ENCODE measurements at places on chromosomes 7 and 10.

DNA sequence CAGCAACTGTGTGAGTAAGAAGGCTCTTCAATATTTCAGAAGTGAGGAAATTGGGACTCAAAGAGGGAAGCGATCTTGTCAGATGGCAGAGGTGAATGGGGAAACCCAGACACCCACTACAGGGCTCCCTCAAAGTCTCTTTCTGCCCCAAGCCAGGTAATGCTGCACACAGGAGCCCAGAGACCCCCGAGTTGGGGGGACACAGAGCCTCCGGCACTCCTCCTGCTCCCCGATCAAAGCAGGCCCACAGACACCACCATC, 139.4 kb downstream of the TNS3 start:
- no peak overlapping the region for H3K27ac ChIP-seq
- H3K27me3 ChIP-seq: no peaks in the 10 kb centered on the region
- H3K36me3 ChIP-seq: no peaks in the 10 kb centered on the region

GRCh38 chr7:11623093-11623678, 208.8 kb downstream of the THSD7A start:
- no peak overlapping the region for H3K27ac ChIP-seq
- no peak for DNase-seq
- H3K27me3 ChIP-seq: no peaks in the 10 kb centered on the region
- no peaks in the 10 kb centered on the region for H3K4me1 ChIP-seq

DNA sequence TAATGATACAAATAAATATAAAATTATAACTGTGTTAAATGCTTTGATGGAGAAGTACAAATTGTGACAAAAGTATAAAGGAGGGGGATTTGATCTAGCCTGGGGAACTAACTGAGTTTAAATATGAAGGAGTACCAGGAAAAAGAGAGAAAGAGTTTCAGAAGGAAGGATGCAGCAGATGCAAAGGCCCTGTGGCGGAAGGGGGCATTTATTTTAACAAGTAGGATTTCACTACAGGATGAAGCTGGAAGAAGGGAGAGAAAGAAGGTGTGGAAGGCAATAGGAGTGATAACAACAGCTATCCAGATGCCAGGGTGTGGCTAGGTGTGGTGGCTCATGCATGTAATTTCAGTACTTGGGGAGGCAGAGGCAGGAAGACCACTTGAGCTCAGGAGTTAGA, 55.8 kb downstream of the AKR1B1 start:
- no peaks in the 10 kb centered on the region for H3K4me1 ChIP-seq
- no peaks in the 10 kb centered on the region for H3K27me3 ChIP-seq
- H3K36me3 ChIP-seq: no peaks in the 10 kb centered on the region
- H3K27ac ChIP-seq: no peak overlapping the region
- no peak overlapping the region for H3K4me3 ChIP-seq

- peaks cover 14% of the 10 kb centered on the region for H3K36me3 ChIP-seq
- H3K27ac ChIP-seq: no peak overlapping the region
- no peak overlapping the region for H3K4me3 ChIP-seq
- no peak for DNase-seq
- no peaks in the 10 kb centered on the region for H3K4me1 ChIP-seq
Measured at GRCh38 chr10:73758704-73759511, 14.7 kb downstream of the SEC24C start.

DNA sequence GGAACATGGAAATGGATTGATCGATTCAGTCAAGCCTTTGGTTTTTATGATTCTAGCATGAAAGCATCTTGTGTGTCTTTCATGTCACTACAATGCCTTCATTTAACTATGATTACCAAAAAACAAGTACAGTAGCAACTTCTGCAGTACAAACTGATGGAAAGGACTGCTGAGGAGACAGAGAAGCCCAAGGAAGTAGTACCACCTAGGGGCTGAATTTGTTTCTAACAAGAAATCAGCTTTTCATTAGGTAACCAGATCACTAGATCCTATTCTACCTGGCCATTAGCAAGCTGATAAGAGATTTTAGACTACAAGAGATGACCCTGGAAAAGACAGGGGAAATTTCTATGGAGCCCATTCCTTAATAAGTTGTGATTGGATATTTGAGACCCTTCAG, 3.2 kb upstream of the IFIT1 start:
- no peaks in the 10 kb centered on the region for H3K36me3 ChIP-seq

DNA sequence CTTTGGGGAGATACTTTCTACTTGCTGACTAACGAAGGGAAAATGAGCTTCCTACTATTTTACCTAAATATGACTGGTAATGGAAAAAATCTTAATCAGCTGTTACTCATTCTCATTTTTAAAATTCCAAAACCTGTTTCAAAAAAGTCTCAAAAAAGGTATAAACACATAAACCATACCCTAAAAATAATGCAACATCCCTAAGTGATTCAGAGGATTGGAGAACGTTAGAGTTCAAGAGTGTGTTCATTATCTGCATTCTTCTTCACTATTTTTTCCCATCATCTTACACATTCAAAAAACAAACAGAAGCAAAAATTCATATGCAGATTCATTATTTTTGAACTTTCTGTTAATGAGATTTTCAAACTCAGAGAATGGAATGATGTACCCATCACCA, 150.4 kb upstream of the GNAI1 start:
- no peak for DNase-seq
- H3K4me1 ChIP-seq: no peaks in the 10 kb centered on the region
- no peak overlapping the region for H3K27ac ChIP-seq
- no peak overlapping the region for H3K4me3 ChIP-seq

DNA sequence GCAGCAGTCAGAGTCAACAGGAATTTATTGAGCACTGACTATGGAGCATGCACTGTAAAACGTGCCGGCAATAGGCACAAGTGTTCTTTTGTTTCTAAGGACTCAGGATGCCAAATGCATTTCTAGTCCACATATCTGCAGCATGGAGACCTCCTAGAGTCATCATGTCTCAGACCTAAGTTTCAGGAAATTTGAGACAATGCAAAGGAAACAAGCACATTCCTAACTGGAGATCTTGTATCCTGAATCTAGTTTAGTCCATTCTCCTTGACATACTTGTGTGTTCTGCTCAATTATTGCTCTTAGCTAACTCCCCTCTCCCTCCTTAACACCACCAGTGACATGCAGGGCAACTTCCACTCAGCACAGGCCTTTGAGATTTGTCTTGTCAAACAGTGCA, 173.2 kb downstream of the ZNF438 start:
- H3K4me3 ChIP-seq: no peak overlapping the region
- no peak for DNase-seq
- H3K36me3 ChIP-seq: no peaks in the 10 kb centered on the region
- H3K27ac ChIP-seq: no peak overlapping the region
- H3K27me3 ChIP-seq: no peaks in the 10 kb centered on the region

Data from prostate gland (tissue), 2 donors.